ENCODE measurements at places on chromosomes 12 and 14. TPM values are rescaled to one million over a fixed set of nuclear protein-coding genes. Genes with fewer than 3 reads are reported as not detected.
A peak's percentile ranks its signal among the peaks of the same experiment; 100 is the strongest.

SIX6 gene
- not detected for total RNA-seq

PPP1R36 gene
- 0.89 TPM for total RNA-seq

DNA sequence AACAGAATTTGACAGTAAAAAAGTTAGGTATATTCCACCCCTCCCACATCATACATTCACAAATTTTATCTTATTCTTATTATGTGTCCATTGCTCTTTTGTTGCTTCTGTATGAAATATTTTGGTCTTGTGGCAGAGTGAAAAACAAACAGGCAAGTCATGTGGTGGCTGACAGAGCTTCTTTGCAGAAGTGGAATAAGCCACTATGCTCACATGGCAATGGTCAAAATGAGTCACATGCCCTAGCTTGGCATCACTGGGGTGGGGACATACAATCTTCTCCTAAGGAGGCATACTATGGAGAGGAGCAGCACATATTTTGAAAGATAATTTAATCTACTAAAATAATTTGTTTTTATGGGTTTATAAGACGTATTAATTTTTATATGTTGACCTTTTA is 27.7 kb upstream of the CMA1 start:
- DNase-seq, result no peak

DNA sequence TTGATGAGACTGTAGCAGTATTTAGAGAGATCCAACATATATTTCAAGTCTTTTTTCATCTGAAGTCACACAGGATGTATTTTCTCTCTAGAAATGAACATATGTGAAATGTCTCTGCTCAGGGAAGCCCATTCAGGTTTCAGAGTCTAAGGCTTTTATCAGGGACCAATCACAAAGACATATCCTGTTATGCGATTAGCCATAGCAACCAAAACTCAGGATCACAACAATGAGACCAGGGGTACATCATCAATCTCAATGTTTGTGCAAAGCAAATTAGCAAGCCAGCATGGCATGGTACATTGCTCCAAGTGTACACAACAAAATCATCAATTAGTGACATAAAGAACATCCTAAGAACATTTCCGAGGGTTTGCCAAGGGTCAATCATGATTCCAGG is 99.2 kb upstream of the AMN1 start:
- DNase-seq, result no peak

- no peak for DNase-seq
Measured at GRCh38 chr12:26632756-26633155, 200.2 kb downstream of the ITPR2 start.

GLIPR1L2 gene
- total RNA-seq, result not detected

DNA sequence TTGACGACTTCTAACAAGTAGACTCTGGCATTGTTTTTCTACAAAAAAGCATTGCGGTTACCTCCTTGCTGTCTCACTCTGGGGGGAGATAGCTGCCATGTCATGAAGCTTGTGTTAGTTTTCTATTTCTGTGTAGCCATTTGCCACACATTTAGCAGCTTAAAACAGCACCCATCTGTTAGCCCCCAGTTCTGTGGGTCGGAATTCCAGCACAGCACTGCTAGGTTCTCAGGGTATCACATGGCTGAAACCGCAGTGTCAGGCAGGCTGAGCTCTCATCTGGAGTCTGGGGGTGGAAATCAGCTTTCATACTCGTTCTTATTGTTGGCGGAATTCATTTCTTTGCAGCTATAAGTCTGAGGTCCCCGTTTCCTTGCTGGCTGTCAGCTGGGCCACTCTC is 19.9 kb upstream of the STXBP6 start:
- no peak for DNase-seq

TAS2R30 gene
- total RNA-seq, result not detected

DNA sequence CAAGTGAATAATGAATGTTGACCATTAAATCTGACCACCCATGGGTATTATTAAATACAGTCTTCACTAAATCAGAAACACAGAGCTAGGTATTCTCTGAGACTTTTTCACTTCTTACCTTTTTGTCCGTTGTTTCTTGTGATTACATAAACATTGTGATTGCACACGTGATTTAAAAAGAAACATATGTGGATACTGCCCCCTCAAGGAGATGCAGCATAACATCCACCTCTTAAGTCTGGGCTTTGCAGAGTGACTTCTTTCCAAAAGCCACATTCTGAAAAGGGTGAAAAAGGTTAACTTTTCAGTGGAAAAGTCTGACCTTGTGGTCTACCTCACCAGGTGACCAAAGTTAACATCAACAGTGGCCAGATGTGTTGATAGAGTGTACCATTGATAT is 185.5 kb upstream of the FAR2 start:
- DNase-seq, result peak; percentile 42

DNA sequence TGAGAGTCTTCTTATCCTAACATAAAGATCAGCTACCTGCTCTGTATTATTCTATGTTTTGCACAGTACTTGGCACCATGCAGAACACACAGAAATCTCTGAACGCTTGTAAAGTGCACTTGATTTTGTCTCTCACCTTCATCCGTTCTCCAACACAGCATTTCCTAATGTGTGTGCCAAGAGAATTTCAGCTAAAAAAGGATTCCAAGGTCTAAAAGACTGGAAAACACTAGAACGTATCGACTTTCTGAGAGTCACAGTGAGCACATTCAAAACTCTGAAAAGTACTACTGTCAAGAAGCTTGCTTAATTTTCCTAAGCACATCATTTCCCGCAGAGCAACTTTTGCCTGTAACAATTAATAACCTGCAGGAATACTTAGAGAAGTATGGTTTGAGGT is 211.1 kb downstream of the ANO2 start:
- DNase-seq, result no peak

TMEM116 gene
- 6.9 TPM for total RNA-seq

DNA sequence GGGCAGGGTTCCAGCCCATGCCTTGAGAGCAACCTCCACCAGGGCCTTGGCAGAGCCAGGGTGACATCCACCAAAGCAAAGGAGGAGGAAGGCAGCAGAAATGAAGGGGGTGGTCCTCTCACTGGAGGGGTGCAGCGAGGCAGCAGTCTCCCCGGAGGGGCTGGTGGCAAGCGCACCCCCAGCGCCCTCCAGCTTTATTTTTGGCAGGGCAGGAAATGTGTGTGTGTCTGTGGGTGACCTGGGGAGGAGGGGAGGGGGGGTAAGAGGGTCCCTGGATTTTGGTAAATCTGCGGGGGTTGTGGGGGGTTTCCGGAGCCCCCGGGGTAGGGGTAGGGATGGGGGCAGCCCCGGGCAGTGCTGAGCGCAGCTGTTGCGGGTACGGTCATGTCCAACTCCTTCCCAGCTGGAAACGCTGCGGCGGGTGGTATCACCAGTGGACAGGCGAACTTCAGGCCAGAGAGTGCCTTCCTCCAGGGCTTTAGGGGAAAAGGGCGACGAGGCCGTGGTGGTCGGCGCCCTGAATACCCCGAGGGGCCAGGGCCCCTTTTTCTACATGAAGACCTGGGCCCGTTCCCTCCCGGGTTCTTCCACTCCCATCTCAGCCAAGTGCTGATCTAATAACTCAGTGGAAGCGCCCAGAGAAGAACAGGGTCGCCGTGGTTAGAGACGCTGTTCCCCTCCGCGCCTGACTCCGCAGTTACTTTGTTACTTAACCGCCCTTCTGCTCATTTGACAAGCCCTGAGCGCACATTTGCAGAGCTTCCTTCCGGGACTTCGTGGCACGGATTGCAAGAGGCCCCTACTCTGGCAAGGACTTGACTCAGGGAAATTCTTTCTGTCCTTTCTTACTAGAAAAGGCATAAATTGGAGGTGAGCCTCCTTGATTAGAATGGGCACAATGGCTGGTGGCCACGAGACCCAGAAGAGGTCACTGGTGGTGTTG is 55.2 kb downstream of the FOS start:
- DNase-seq, result no peak

ZFHX2 gene
- 0.05 TPM for total RNA-seq

MSI1 gene
- total RNA-seq, result not detected

DNA sequence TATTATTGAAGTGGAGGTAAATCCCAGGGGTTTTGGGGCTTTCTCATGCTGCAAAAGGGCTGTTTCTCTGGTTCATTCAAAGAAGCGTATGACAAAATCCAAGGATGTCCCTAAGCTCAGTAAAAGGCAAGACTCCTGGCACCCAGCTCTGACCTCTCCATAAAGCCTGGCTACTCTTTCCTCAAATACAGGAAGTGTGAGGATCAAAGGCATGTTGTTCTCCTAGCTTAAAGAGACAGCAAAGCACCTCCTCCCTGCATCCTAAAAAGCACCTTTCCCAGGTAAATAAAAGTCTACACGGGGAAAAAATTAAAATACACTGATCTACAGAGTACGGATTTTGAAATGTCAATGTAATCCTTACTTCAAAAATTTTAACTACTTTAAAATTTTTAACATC is 118.6 kb downstream of the LMNTD1 start:
- no peak for DNase-seq

- no peak for DNase-seq
Measured at GRCh38 chr12:11961686-11962085, 109.1 kb upstream of the BCL2L14 start.

- no peak for DNase-seq
Measured at GRCh38 chr12:49389387-49389703, 22.1 kb downstream of the SPATS2 start.

- no peak for DNase-seq
Measured at GRCh38 chr14:41606282-41606531, 469 bp upstream of the LRFN5 start.

KLHL33 gene
- not detected for total RNA-seq

SYNE3 gene
- total RNA-seq, result 2.8 TPM

SMCO3 gene
- total RNA-seq, result not detected

LRP1 gene
- total RNA-seq, result 24.9 TPM

GRCh38 chr12:55624056-55624455 is 12.6 kb upstream of the OR10P1 start:
- no peak for DNase-seq

- peak; percentile 79 for DNase-seq
Measured at GRCh38 chr14:33836203-33836899, 114.5 kb downstream of the EGLN3 start.

GRCh38 chr12:28088566-28089272 is 101.5 kb upstream of the CCDC91 start:
- peak; percentile 69 for DNase-seq

SCARB1 gene
- 38.0 TPM for total RNA-seq

ANKS1B gene
- 4.1 TPM for total RNA-seq

GRCh38 chr14:68396461-68396860 is 396.4 kb downstream of the ZFP36L1 start:
- no peak for DNase-seq

GPRC5A gene
- 70.0 TPM for total RNA-seq

MMP19 gene
- 1.5 TPM for total RNA-seq

- DNase-seq, result peak; percentile 54
Measured at GRCh38 chr14:91373591-91374254, 43.9 kb downstream of the CCDC88C start.

DNA sequence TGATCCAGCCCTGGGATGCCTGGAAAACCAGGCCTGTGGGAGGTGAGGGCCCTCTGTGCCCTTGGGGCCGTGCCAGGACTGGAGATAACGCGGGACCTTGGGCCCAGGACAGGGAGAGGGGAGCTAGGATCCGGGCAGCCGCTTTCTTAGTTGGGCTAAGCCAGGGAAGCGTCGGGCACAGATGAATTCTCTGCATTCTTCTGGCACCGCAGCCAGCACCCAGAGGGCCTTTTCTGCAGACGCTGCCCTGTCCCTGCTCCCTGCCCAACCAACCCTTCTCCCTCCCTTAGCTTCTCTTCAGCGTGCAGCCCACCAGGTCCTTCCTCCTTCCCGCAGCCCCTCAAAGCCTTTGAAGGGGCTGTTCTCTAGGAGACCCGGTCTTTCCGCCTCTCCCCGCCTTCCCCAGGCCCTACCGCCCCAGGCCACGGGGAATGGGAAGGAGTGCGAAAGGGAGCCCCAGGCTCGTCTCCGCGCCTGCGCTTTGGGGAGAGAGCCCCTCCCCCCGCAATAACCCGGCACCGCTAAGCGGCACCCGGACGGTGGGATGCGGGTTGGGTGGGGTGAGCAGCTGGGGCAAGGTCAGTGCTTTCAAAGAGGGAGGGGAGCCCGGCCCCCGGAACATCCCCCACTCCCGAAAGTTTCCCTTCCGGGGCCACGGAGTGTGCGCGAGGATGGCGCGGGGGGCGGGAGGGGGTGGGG is 663 bp downstream of the NCKAP5L start:
- peak; percentile 87 for DNase-seq

CCDC177 gene
- not detected for total RNA-seq

Measured in M059J (cell line).